ENCODE measurements at places on chromosomes 1 and 21.

GRCh38 chr1:219294251-219294650 is 120.6 kb downstream of the LYPLAL1 start:
- no peak for DNase-seq

DNA sequence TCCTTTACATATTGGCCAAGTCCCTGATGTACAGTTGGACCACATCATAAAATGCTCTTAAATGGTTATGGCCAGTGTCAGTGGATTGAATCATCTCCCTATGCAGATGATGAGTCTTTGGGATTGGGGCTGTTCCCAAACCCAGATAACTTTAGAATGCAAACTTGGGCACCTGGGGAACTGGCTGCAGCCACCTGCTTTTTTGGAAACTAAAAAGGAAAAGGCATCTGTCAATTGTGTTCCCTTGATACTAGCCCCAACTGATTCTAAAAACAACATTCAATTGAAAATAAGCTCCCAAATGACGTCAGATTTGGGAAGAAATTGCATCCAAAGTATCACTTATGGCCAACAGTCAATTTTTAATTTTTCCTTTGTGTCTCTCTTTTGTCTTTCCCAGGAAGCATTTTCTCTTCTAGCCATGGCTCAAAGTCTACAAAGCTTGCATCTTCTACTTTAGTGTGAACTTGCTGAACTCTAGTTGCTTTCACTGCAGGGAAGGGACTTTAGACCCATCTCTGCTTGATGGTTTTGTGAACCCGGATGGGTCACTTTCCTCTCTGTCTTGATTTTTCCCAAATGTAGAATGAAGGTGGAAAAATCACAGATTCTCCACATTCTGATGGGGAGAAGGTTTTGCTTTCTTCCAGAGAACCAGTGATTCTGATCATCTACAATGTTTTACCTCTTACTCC is 402.3 kb upstream of the USP24 start:
- no peak for DNase-seq

DNA sequence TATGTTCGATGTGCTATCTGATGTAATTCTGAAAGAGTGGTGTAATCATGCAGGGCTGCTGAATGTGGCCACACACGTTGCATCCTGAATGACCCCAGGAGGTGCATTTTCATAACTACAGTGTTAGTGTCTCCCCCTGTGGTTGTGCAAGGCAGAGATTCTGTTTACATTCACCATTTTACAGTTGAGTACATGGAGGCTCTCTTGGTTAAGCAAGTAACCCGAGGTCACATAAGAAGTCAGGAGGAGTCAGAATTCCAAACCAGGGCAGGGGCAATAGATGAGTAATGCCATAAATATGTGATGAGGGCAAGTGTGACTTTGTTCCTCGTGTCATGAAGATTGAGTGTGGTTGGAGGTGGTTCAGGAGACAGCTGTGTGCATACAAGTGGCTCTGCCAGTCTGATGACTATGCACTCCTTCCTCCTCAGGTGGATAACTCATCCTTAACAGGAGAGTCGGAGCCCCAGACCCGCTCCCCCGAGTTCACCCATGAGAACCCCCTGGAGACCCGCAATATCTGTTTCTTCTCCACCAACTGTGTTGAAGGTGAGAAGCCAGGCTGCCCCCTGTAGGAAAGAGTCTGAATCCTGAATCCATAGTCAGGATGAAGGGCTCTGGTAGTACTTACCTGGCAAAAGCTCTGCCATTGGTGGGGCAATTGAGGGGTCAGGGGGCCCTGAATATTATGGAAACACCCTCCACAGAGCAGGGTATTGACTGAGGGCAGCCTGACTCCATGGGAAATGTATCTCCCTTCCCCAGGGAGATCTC is 9.3 kb downstream of the ATP1A2 start:
- DNase-seq, result no peak

- no peak for DNase-seq
Measured at GRCh38 chr1:54825696-54826095, 24.6 kb upstream of the TTC22 start.

DNA sequence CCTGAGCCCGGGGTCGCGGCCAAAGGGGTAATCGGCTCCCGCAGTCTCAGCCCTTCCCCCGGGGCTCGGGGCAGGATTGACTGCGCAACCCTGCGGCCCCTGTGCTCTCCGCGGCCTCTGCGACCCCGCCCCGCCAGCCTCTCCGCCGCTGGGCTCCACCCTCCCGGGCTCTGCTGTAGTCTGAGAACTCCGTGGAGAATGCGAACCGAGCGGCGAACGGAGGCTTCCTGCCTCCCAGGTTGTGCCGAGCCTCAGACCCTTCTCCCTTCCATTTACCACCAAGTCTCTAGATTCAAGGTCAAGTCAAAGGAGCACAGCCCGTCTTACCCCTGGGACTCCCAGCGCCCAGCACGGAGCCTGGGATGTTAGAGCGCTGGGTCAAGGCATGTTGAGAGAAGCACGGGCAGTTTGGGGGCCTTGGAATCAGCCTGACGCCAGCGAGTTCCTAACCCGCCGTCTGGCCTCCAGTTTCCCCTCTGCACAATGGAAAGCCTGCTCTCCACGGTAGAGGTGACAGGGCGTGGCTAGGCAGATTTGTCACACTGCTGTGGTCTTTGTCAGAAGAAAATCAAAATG is 3.0 kb downstream of the ATP2B4 start:
- DNase-seq, result peak; percentile 38

DNA sequence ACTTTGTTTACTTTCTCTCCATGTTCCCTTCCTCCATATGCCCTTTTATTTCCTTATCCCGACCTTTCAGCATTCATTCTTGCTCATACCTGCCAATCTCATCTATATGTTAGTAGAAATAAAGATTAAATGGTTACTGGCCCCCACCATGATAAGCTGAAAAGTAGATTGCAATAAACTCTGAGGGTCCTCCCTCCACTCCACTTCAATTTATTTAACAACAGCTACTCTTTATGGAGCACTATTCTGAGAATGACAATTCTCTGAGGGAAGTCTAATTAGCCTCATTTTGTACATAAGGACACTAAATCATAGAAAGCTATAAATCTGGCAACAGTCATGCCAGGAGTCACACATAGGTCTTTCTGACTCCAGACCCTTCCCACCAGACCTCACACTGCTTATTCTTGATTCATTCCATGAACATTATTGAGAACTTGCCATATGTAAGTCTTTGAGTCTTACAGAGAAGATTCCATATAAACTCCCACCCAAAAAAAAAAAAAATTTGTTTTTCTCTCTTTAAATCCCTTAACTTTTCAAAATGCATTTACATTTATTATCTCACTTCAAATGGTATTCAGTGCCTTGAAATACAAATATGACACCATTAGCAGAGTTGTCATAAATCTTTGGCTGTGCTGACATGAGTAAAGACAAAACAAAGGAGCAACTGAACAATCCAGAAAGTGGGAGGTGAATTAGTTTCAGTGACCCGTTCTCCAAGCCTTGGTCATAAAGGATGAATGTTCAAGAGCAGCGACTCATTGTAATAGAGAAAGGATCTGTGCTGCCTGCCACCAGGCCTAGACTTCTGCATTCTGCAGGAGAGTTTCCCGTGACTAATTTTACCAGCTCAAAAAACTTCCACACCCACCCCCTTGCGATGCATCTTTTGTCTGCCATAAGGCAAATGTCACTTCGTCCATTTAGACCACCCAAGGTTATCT is 28.5 kb downstream of the PALMD start:
- no peak for DNase-seq

DNA sequence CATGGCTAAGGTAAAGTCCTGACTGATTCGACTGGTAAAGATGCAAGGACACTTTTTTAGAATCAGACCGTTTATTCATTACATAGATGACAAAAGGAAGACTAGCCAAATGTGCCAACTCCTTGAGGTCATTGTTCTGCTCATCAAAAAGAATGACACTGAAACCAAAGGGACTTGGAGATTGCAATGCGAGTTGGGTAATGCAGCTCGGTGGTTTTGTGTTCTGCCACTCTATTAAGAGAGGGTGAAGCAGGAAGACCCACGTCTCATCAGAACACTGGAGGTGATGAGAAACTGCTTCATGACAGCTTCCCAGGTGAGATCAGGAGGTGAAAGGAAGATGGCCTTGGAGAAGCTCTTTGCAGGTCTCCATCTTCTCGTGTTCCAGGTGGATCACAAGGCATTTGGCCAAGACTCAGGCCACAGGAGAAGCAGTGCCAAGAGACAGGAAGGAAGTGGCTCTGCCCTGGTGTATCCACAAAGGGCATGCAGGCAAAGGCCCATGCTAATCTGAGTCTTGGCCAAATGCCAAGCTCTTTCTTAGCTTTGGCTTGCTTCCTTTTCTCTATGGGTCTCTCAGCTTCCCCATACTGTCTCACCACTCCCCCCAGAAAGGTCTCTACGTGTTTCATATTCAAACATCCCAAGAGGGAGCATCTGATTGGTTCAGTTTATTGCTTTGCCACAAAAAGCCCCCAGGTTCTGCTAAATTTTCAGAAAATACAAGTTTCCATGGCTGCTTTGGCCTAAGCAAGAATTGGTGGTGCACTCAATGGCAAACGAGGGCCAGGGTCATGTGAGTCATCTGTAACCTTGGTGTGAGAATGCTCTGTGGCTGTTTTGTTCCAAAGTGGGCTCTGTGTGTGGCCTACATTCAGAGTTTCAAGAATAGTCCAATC is 5.7 kb upstream of the CCT8 start:
- peak; percentile 23 for DNase-seq

Data from erythroblast (primary cell).